ENCODE measurements at places on chromosomes 12 and 14. TPM values are rescaled to one million over a fixed set of nuclear protein-coding genes. Genes with fewer than 3 reads are reported as not detected.

DNA sequence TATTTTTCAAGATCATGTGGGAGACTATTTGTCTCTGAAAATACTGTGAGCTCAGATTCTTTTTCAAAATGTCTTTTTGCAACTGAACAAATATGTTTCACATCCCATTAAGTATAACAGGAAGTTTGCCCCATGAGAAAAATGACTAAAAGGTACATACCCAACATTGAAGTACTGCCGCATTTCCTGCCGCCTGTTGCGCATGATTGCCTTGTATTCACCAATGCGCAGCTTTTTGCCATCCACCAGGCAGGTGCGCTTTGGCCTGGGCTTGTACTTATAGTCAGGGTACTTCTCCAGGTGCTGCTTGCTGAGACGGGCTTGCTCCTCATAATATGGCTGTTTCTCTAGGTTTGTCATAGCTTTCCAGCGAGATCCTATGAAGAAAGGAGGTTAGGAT lies 413.2 kb downstream of the SOX5 start:
- DNase-seq = no peak

DNA sequence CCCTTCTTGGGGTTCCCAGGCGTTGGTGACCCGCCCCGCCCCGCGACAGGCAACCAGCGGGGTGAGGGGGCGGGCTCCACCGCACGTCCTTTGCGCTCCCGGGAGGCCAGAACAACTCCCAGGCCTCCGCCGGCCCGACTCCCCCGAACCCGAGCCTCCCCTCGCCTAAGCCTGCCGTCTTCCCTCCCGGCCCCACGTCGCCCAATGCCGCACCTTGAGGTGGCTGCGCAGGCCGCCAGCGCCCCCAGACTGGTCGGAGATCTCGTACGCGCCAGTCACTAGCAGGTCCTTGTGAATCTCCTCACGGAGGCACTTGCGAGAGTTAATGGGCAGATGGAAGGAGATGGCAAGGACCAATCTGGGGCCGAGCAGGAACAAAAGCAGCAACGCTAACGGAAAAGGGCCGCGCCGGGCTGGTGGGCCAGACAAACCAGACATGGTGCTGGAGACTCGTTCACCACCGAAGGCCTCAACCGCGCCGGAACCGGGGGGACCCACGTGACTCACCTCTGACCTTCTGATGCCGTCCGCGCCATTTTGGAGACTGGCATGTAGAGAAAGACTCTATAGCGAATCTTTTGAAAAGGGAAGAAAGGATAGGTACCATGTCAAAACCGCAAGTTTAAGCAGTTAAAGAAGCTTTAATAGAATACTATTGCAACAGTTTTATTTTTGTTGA lies at the start of gene TMED10:
TMED10 (minus strand) TSS at position 471 of the 679 bp plus-strand sequence; CDS start at position 438, 33 bp downstream.
- peak; percentile 96 for DNase-seq

The P2RX2 gene
- total RNA-seq = not detected

DNA sequence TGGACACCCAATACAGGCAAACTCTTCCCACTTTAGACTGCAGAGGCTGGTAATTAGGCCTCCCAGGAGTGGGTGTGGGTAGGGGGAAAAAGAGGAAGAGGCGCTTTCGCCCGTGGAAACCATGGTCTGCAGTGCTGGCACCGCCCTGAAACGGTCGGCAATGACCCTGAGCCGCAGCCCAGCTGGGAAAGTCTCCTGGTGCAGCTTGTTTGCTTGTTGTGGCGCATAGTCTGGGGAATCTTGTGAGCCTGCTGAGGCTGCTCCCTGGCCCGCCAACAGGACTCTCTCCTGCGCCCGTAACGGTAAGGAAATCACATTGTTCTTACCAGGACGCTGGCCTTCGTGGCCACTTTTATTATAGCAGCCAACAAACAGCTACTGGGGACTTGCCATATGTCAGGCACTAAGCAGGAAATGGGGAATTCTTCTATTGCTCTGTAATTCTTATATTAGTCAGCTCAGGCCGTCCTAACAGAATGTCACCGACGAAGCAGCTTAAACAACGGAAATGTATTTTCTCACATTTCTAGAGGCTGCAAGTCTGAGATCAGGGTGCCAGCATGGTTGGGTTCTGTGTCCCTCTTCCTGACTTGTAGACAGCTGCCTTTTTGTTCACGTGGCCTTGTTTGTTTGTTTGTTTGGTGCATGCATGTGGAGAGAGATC lies 52.5 kb upstream of the RIN3 start:
- DNase-seq = peak; percentile 24

GRCh38 chr12:31000751-31001150 lies 72.9 kb upstream of the DDX11 start:
- DNase-seq = no peak

The TCL1B gene
- total RNA-seq = not detected

The SIRT4 gene
- 2.8 TPM for total RNA-seq

The NEUROD4 gene
- not detected for total RNA-seq

GRCh38 chr14:28875934-28876571 lies 109.5 kb downstream of the FOXG1 start:
- DNase-seq = no peak

The EGLN3 gene
- 14.6 TPM for total RNA-seq

DNA sequence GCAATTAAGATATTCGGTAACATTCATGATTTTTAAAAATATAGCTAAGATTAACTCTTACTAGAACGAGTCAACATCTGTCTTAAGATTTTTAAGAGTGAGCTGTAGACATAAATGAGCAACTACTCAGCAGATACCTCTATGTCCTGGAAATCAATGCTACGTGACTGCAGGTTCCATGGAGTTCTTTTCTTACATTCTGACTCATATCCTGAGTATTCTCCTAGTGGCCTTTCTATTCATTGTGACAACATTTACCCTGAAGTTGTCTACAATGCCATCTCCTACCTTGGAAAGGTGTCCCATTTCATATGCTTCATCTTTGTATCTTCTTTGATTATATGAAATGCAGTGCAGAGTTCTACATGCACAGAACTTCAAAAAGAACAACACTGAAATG lies 59.9 kb downstream of the PKP2 start:
- DNase-seq = no peak

The SPIC gene
- not detected for total RNA-seq

DNA sequence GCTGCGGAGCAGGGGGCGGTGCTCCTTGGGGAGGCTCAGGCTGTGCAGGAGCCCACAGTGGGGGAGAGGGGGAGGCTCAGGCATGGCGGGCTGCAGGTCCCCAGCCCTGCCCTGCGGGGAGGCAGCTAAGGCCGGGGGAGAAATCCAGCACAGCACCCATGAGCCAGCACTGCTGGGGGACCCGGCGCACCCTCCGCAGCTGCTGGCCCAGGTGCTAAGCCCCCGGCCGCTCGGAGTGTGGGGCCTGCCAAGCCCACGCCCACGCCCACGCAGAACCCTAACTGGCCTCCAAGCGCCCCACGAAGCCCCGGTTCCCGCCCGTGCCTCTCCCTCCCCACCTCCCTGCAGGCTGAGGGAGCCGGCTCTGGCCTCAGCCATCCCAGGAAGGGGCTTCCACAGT lies 145.6 kb upstream of the SEL1L start:
- no peak for DNase-seq

DNA sequence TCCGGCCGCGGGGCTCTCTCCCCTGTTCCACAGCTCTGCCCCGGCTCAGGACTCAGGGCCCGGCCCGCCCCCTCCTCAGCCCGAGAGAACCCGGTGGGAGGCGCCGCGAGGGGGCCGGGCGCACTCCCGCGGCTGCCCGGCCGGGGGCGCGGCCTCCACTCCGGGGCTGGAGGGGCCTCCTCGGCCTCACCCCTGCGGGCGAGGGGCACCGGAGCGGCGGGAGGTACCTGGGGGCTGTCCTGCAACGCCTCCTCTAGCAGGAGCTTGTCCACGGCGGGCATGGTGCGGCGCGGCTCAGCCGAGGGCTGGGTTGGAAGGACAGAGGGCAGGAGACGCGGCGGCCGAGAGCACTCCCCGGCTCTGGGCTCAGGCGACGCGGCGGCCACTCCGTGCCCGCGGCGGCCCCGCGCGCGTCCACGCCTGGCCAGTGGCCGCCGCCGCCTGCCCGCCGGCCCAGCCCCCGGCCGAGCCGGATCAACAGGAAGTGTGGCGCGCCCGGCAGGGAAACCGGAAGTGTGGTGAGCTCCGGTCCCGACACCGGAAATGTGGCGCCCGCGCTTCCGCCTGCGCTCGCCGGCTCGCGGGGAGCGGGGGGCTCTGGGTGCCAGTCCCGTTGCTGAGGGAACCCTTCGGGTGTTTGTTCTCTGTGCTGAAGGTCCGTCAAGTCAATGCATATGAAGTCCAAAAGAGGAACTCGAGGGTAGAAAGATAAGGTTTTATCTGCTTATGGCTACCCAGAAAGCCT lies at the start of gene APPL2:
APPL2 (minus strand) TSS at position 443 of the 745 bp plus-strand sequence; CDS start at position 281, 162 bp downstream.
- DNase-seq = peak; percentile 97

DNA sequence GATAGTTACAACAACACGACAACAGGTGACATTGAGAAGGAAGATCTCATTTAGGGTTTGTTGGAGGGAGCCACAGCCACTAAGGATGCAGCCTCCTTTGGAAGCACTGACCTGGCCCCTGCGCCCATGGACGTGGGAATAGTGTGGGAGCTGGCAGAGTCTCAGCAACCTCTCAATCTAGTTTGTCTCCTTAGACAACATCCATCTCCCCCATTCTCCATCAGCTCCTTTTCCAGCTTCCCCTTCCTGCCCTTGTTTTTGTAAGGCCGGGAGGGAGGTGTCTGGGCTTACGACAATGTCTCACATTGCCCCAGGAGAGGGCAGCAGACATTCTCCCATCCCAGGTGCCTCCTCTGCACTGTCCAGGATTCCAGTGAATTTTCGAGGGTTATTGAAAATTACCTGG lies 170.2 kb upstream of the PZP start:
- peak; percentile 58 for DNase-seq

DNA sequence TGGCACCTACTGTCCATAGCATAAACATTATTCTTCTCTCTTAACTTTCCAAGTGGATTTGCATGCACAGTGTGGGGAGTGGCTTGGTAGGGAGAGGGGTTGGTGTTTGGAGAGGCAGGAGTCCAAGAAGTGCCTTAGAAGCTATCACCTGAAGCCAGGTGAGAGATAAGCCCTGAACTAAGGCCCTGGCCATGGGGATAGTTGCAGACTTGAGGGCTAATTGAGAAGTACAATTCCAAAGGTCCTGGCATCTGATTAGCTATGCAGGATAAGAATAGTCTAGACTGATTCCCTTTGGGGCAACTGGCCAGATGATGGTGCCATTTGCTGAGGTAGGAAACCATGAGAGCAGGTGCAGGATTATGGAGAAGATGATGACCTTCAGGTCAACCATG lies 2.0 kb upstream of the PCK2 start:
- DNase-seq = peak; percentile 65

DNA sequence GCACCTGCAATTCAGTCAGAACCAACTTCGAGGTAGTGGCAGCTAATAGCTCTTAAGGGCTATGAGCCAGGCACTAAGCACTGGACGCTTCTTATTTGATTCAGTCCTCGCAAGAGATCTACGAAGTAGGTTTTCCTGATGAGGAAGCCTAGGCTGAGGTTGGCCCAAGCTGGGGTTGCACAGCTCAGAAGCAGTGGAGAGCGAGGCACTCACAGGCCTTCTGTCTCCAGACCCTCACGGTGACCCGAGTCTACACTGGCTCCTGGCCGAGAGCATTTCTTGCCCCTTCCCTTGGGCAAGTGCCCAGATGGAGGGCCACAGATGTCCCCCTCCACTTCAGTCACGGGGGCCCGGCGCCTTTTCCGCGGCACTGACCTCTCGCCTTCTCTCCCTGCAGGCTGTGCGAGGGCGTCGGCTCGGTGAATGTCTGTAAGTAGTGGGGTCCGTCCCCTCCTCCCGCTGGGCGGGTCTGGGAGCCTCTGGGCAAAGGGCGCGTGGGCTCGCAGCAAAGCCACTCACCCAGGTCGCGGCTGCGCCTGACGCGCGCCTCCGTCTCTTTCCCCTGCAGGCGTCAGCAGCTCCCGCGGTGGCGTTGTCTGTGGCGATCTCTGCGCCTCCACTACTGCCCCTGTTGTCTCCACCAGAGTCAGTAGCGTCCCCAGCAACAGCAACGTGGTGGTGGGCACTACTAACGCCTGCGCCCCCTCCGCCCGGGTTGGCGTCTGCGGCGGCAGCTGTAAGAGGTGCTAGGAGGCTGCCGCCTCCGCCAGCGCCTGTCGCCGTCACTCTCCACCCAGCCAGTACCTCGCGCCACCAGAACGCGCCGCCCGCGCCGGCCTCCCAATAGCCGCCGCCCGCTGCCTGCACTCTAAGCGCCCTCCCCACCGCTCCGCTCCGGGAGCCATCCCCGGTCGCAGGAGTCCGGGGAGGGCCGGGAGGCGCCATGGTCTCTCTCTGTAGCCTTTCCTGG lies 13.1 kb downstream of the KRT83 start:
- peak; percentile 92 for DNase-seq

The SMCO2 gene
- 2.5 TPM for total RNA-seq

DNA sequence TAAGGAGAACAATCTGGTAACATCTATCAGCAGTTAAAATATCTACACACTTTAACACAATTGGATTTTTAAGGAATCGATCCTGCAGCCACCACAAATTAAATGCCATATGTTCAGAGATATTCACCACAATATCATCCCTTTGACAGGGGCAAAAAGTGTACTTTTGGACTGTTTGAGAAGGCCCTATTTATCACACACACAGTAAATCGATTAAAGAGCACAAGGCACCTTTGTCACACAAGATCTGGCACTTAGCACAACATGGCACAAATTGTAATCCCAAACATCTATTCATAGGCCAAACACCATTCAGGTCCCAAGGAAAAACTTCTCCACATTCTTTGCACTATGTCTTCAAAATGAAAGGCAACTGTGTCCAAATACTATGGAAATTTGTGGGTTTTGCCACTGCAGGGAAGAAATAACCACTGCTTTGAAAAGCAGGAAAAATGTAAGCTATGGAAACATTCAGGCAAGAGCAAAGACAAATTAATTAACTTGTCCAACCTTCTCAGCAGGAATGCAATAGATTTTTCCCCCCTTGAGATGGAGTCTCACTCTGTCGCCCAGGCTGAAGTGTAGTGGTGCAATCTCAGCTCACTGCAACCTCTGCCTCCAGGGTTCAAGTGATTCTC lies 282.5 kb upstream of the TMPO start:
- no peak for DNase-seq

- peak; percentile 47 for DNase-seq
Observed at GRCh38 chr14:22519877-22520685, 68.9 kb downstream of the DAD1 start.

DNA sequence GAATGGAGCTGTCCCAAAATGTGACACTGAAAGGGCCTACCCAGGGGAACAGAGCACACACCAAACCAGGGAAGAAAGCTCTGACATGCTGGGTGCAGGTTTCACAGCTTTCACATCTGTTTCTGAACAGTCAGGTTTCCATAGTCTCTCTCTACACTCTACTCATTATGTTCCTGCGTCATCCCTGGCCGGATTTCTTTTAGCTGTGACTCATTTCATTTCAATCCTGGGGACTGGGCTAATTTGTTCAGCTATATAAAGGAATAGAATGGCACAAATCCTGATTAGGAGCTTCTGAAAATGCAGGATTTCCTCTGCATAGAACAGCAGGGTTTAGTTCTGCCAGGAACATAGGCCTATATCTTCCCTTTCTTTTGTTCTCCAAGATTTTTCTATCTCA lies 649.8 kb downstream of the RPS29 start:
- no peak for DNase-seq

DNA sequence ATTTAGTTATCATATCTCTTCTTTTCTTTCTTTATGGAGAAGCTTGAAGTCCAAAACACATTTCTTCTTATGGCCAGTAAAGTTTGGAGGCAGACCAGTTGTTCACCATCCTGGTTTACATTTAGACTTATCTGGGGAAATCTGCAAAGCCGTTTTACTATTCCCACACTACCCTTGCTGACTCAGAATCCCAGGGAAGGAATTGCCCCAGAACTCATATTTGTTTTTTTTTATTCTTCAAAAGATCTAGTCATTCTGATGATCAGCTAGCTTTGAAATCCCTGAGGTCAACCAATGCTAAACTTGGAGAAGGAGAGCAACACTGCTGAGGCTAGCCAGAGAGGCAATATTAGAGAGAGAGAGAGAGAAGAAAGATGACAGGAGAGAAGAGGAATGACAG lies 12.3 kb upstream of the LMO3 start:
- DNase-seq = no peak

The PLEKHG7 gene
- 2.7 TPM for total RNA-seq

All from stomach (tissue), 19 donors.